ENCODE measurements at places on chromosomes 12 and 14.

GRCh38 chr12:94922561-94922960, 80.9 kb downstream of the NDUFA12 start:
- peak; percentile 55 for DNase-seq

- DNase-seq: no peak
Observed at GRCh38 chr12:62252576-62252975, 7.6 kb upstream of the USP15 start.

- no peak for DNase-seq
Observed at GRCh38 chr12:70305794-70306193, 60.3 kb upstream of the KCNMB4 start.

- peak; percentile 62 for DNase-seq
Observed at GRCh38 chr12:122841544-122842321, 6.5 kb downstream of the HIP1R start.

DNA sequence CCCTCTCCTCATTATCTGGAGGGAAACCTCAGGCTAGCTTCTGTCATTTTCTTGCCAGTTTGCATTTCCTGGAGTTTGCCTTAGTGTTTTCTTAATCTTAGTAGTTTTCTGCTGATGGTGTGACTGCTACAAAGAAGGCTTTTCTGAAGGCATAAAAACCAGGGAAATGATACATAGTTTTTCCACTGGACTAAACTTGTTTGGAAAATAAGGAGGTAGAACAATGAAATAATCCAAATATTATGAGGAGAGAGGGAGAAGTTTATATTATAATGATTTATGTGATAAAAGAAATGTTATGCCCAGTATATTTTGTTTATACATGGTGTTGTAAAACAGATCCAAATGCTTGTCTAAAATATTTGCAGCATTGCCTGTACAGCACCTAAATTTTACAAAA, 22.2 kb downstream of the DAAM1 start:
- DNase-seq: no peak

DNA sequence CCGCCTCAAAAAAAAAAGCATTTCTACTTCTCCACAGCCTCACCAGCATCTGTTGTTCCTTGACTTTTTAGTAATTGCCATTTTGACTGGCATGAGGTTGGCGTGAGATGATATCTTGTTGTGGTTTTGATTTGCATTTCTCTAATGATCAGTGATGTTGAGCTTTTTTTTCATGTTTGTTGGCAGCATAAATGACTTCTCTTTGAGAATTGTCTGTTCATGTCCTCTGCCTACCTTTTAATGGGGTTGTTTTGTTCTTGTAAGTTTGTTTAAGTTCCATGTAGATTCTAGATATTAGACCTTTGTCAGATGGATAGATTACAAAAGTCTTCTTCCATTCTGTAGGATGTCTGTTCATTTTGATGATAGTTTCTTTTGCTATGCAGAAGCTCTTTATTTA, 182.9 kb downstream of the FOXG1 start:
- no peak for DNase-seq

DNA sequence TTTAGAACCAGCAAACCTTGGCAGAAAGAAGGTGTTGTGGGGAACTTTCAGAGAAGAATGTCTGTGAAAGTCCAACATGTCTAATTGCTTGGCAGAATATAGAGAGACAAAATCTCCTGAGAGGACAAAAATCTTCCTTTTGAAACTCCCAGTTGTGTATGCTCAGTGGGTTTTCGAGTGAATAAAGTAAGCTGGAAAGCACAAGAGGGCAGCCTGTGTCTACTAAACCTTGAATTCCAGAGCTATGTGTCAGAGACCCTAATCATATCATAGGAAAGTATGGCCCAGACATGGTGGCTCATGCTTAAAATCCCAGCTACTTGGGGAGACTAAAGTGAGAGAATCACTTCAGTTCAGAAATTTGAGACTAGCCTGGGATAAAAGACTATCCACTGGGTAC, 661.2 kb downstream of the SLC16A7 start:
- DNase-seq: peak; percentile 73

GRCh38 chr14:87678624-87679023, 314.4 kb downstream of the GALC start:
- no peak for DNase-seq

GRCh38 chr14:44418856-44419255, 88.2 kb downstream of the FSCB start:
- no peak for DNase-seq

- DNase-seq: no peak
Observed at GRCh38 chr12:122932207-122932606, 34.1 kb downstream of the ABCB9 start.

DNA sequence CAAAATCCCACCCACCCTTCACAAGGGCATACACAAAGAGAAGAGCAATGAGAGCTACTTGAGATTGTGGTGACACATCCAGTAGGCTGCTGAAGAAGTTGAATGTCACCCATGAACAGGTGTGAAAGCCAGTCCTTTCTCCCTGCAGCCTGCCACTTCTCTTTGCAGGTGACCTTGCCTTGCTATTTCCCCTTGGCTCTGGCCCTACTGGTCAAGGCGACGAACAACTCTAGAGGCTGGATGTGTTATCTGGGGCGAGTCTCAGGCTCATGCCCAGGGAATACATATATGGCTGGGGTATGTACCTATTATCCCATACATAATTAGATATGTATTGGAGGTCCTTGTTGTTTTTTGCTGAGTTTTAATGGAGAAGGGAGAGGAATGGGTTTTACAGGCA, 70.2 kb upstream of the EGLN3 start:
- DNase-seq: no peak

DNA sequence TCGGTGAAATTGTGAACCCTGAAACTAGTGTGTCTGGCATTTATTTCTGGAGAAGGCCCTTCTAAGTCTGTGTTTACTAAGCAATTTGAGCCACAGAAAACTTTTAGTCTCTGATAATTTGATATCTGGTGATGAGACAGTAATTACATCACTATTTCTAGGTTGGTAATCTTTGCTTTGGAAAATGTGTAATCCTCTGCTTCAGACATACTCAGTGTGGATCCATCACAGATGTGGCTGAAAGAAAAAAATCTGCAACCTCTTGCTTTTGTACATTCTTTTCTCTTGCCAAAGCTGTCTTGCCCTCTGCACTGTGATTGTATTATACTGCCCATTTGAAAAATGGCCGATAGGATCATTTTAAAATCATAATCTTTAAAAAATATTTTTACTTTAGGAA, 78.1 kb downstream of the PELI2 start:
- no peak for DNase-seq

- DNase-seq: peak; percentile 86
Observed at GRCh38 chr12:95446506-95446900, 27.4 kb upstream of the METAP2 start.

DNA sequence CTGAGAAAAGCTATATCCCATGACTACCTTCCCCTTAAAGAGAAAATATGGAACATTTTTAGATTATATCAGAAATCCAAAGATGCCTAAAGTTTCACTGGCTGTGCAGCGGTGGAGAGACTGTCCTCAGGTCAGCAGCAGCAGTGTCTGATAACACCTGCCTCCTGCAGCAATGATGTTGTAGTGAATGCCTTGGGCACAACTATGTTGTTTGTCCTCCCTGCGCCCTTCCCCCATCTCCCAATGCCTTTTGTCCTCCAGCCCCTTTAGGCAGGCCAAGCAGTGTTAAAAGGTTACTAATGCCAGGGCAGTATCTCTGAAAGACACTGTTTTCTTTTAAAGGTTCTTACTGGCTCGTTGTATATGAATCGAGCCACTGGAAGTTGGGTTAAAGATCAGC, 13.2 kb downstream of the RTRAF start:
- DNase-seq: no peak

GRCh38 chr14:52349731-52350130, 35.6 kb downstream of the PTGER2 start:
- DNase-seq: no peak

DNA sequence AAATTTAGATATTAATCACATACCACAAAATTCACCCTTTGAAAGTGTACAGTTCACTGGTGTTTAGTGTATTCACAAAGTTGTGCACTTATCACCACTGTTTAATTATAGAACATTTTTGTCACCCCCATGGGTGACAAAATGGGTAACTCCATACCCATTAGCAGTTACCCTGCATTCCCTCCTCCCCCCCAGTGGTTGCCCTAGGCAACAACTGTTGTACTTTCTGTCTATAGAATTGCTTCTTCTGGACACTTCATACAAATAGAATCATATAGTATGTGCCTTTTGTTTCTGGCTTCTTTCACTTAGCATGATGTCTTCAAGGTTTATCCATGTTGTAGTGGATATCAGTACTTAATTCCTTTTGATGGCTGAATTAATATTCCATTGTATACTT, 52.7 kb downstream of the FBXO34 start:
- DNase-seq: no peak

GRCh38 chr12:84174115-84174514, 738.5 kb downstream of the SLC6A15 start:
- DNase-seq: no peak

- peak; percentile 49 for DNase-seq
Observed at GRCh38 chr12:26748741-26749431, 84.1 kb downstream of the ITPR2 start.

DNA sequence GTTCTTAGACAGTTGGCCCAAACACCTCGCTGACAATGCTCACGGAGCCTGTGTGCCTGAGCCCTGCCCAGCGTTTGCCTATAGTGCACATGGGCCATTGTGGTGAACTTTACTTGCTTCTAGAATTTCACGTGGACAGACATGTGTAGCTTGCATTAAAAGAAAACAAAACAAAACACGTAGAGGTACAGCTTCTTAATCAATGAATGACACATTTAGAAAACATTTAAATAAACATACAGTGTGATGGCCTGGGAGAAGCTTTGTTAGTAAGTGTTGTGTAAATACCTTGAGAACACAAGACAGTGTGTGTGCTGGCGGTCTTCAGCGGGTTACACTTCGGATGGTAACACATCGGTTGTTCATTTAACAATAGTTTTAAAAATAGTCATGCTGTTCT, 38.1 kb downstream of the SMOC1 start:
- no peak for DNase-seq

GRCh38 chr12:6465467-6466183, 4.9 kb downstream of the VAMP1 start:
- peak; percentile 84 for DNase-seq

DNA sequence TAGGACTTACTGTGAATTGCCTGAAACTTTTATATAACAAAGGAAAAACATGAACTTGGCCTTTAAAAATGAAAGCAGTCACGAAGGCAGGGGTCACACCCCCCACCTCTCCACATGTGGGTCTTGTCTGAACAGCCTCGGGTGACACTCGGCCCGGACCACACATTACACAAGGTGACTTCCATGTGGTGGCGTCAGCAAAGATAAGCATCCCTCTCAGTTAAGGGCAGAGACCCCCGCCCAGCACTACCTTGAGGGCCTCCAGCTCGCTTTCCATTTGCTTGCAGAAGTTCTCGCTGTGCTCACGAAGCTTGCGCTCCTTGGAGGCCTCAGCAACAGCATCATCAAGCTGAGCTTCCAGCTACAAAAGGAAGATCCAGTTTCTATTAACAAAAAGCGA, 47.4 kb downstream of the AMN start:
- DNase-seq: no peak

- no peak for DNase-seq
Observed at GRCh38 chr12:101947316-101947715, 69.9 kb downstream of the DRAM1 start.

Measured in mesendoderm (in vitro differentiated cells).